ENCODE measurements at places on chromosomes 16 and 17.
A peak's percentile ranks its signal among the peaks of the same experiment; 100 is the strongest.

- DNase-seq, result peak; percentile 12
Measured at GRCh38 chr16:50539053-50539695, 9.0 kb upstream of the NKD1 start.

DNA sequence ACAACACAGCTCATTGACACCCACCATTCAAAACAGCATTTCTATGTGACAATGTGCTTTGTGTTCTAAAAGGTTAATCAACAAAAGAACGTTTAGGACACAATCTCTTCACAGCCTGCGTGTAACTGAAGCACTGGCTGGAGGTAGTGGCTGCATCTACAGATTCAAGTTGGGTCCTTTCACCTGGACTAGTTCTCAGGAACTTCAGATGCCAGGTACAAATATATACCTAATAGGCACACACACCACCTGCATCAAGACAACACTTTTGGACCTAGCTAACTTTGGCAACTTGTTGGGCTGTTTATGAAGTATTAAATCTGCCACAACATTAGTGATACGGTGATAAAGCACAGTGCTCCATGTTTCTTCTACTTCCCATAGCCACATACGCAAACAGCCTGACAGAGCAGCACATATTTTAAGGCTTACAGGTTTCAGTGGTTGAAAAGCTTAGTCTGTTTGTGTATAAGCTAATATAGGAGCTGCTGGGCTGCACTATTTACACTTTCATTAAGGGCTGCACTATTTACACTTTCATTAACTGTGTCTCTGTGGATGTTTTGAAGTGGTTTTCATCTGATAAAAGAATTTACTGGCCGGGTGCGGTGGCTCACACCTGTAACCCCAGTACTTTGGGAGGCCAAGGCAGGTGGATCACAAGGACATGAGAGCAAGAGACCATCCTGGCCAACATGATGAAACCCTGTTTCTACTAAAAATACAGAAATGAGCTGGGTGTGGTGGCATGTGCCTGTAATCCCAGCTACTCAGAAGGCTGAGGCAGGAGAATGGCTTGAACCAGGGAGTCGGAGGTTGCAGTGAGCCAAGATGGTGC, 132.6 kb downstream of the PARN start:
- DNase-seq, result no peak

- no peak for DNase-seq
Measured at GRCh38 chr17:73564843-73565242, 79.4 kb downstream of the SDK2 start.

DNA sequence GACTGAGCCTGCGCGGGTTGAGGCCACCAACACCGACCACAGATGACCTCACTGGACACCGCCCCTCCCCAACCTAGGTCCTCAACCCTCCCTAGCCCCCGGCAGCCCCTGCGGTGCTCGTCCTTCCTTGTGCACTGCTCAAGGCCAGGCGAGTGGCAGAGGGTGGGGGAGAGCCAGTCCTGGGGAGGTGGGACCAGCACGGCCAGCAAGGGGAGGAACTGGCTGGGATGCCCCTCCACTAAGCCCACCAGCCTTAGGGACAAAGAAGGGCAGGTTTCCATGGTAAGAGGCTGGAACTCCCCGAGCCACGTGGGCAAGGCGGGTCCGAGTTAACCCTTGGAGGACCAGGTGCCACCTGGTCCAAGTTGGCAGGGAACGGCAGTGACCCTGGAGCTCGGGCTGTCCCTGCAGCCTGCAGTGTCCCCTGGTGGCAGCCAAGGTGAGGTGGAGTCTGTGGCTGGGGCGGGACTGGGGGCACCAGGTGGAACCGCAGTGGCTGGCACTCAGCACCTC, 9.2 kb downstream of the FSCN2 start:
- DNase-seq, result peak; percentile 24

DNA sequence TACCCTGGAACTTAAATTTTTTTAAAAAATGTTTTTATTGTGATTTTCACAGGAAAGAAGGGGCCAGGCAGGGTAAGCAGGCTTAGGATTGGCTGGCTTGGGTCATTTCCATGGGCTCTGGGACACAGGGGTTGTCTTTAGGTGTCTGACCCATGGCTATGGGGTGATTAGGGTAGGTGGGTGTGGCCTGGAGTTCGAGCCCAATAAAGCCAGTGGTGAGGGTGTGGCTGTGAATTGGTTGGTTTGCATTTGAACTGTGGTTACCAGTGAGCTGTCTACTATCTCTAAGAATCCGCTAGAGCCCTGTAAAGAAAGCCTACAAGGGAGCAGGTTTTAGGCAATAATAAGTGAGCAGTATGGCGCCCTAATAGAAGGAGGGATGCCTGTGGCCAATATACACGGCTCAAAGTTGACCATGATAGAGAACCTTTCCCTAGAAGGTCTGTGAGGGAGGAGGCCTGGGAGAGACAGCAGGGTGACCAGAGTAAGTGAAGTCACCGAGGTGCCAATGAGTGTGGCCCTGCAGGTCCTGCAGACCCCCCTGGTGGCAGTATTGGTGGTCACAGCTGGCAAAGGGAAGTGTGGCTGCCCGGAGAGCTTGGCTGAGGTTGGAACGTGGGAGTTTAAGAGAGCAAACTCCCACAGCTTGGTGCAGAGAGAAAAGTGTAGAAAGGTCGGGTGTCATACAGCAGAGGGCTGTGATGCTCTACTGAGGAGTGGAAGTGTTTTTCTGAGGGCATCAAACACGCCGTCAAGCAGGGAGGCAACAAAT, 454.0 kb downstream of the WWOX start:
- no peak for DNase-seq

DNA sequence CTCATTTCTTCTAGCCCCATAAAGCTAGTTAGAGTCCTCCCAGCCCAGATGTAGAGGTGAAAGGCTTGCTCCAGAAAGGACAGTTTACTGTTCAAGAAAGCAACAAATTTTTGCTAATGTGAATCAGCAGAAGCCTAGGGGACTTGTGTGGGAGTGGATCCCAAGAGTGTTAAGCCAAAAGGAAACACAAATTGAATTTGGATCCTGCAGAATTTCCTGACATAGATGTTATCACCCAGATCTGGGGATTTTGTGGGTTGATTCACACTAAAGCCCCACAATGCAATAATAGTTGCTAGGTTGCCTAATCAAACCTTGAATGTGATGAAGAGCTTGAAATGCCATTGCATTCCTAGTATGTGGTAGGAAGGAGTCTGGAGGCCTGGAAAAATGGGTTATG, 135.2 kb upstream of the HS3ST3A1 start:
- DNase-seq, result no peak

DNA sequence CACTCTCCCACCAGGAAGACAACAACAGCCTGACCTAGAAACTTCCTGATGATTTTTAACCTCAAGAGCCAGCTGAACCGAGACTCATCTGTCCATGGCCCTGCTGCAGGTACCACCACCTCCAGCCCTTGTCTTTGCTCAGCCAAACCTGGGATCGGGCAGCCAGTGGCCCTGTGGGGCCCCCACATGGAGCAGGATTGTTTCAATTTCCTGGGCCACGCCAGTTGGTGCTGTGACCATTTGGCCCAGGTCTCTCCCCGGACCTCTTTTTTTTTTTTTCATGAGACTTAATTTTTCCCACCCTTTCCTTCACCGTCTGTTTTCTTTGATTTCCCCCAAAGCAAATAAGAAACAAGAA, 8.3 kb upstream of the HOXB2 start:
- DNase-seq, result no peak

- no peak for DNase-seq
Measured at GRCh38 chr17:79769570-79770506, 8.1 kb upstream of the CBX2 start.

GRCh38 chr16:23987443-23987842, 151.7 kb downstream of the PRKCB start:
- no peak for DNase-seq

- DNase-seq, result no peak
Measured at GRCh38 chr16:72284042-72284789, 112.3 kb upstream of the PMFBP1 start.

GRCh38 chr17:66711881-66712321, 123.0 kb upstream of the CACNG5 start:
- DNase-seq, result no peak

- DNase-seq, result no peak
Measured at GRCh38 chr17:51258756-51259563, 889 bp downstream of the MBTD1 start.

- DNase-seq, result no peak
Measured at GRCh38 chr17:59356543-59357218, 25.2 kb downstream of the YPEL2 start.

DNA sequence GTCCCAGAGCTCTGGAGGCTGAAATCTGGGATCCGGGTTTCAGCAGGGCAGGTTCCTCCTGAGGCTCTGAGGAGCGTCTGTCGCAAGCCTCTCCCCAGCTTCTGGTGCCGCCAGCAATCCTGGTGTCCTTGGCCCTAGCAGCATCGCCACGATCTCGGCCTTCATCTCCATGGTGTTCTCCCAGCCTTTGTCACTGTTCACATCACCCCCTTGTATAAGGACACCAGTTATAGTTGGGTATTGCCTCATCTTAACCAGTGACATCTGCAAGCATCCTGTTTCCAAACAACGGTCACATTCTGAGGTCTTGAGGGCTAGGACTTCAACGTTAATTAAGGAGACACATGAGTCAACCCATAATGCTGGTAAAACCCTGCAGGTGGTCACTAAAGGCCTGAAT, 2.8 kb upstream of the PPP1R27 start:
- no peak for DNase-seq

- no peak for DNase-seq
Measured at GRCh38 chr16:78543023-78543422, 443.6 kb downstream of the WWOX start.

DNA sequence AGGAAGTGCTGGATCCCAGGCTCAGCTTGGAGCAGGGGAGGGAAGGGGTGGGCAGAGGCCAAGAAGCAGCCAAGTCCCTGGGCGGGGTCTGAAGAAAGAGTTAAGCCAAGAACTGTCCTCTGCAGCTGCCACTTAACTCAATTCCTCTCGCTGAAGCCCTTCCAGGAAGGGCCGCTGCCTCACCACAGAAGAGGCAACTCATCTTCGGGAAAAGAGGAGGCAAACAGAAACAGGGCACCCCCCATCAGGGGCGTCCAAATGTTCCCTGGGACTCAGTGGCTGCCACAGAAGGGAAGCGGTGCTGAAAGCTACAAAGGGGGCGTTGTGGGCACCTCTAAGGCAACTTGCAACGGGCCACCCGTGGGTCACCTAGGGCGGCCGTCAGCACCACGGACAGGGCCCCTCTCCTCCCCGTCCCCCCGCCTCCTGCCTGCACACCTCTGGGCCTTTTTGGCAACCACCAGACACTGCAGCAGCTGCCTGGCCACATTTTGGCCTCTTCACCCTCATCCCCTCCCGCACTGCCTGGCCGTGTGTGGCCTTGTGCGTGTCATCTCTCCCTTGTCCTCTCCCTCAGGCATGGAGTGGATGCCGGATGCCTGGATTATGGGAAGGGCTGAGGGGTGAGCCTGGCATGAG, 2.5 kb downstream of the TLCD3B start:
- no peak for DNase-seq

DNA sequence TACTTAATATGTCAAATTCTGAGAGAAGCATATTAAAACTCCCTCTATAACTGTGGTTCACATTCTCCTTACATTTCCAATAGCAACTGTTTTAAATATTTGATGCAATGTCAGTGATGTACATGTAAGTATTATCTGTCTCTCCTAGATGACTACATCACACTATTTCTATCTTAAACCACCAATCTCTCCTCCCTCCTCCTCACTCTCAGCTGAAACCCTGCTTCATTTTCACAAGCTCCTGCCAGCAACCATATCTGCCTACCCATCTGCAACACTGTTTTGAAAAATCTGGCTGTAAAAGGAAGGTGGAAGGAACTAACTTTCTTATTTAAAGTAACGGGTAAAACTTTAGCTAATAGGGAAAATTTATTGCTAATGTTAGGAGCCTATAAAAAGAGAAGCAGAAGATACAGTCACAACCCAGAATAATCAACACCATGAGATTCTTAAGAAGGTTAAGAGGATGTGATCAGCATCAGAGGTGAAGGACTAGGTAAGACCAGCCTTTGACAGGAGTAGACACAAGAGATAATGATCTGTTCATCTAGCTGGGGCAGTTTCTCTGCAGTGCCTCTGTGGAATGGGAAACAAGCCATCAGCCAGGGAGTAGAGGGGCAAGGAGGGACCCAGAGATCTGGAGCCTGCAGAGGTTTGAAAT, 31.0 kb downstream of the MYH10 start:
- DNase-seq, result no peak

DNA sequence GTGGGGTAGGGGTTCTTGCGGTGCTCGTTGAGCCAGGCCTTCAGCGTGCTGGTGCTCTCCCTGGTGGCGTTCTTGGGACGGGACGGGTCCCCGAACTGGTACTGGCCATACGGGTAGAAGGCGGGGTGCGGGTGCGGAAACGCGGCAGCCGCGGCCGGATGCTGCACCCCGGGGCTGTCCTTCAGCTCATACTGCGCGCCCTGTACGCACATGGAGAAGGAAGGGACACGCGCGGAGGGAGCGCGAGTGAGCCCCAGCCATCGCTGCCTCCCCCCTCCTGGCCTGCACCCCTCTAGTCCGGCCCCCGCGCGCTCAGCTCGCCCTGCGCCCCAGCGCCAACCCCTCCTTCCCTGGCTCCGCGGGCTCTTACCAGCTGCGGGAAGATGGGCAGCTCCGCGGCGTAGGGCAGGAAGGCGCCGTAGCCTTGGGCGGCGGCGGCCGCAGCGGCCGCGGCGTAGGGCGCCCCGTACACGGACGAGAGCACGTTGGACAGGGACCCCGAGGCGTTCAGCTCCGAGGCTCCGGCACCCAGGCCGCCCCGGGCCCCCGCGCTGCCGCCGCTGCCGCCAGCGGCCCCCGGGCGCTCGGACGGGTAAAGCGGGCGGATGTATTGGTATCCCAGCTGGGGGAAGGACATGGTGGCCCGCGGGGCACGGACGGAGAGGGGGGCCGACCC, 1.0 kb downstream of the IRX3 start:
- DNase-seq, result no peak

DNA sequence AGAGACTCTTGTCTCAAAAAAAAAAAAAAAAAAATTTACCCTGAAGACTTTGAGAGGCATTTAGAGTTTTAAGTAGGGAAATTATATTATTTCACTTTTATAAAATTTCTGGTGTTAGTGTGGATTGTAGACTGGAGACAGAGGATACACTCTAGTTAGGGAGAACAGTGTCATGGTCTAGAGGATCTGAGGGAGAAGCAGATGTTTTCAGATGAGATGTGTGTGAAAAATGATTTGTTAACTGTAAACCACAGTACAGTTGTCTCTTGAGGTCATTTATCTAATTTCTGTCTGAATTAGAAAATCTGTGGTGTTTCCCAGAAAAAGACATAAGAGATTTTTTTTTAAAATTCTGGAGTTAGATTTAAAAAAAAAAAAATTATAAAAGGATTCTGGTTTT, 54.8 kb downstream of the NUP88 start:
- no peak for DNase-seq

DNA sequence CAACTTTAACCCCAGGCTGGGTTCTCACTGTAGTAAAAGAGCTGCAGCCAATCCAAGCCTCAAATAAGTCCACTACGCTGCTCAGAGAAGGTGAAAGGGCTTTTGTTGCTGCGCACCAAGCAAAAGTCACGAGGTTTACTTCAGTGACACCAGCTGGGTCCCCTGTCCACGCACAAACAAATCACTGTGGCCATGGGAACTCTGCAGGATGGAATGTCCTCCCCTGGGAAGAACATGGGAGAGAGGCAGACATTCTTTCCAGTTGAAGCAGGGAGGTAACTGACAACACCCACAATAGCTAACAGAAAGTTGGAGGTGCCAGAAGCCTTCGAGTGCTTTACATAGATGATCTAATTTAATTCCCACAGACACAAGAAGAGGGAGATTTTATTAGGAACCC, 181.9 kb downstream of the PMP22 start:
- no peak for DNase-seq
